ENCODE measurements at places on chromosomes 13 and 19. TPM values are rescaled to one million over a fixed set of nuclear protein-coding genes. Genes with fewer than 3 reads are reported as not detected.

Gene ENOX1
- total RNA-seq: 0.16 TPM

Gene ABCC4
- 4.6 TPM for total RNA-seq

Gene OR10H1
- not detected for total RNA-seq

Gene ACP7
- total RNA-seq: not detected

Gene KLK5
- not detected for total RNA-seq

Gene TIMM50
- total RNA-seq: 28.7 TPM

Gene IZUMO2
- not detected for total RNA-seq

Gene PTGIR
- total RNA-seq: 4.0 TPM

Gene GJB2
- 28.7 TPM for total RNA-seq

Gene RNF113B
- total RNA-seq: not detected

Gene RDH13
- 16.8 TPM for total RNA-seq

Gene SIAH3
- total RNA-seq: not detected

Gene KLHL1
- not detected for total RNA-seq

Gene SIGLEC10
- total RNA-seq: 6.1 TPM

Gene IQCN
- total RNA-seq: 2.3 TPM

Gene ZNF296
- total RNA-seq: not detected

Gene POU2F2
- total RNA-seq: 3.0 TPM

Gene PRODH2
- total RNA-seq: 281 TPM

Gene IZUMO1
- not detected for total RNA-seq

Gene GPR180
- 7.9 TPM for total RNA-seq

Gene CEACAM21
- total RNA-seq: 1.2 TPM

Gene VRK3
- 33.9 TPM for total RNA-seq

Gene CYP2A6
- total RNA-seq: 92.6 TPM

Gene PRTN3
- 2.9 TPM for total RNA-seq

Gene CD320
- 38.0 TPM for total RNA-seq

Gene USHBP1
- total RNA-seq: 1.4 TPM

Gene CNFN
- total RNA-seq: not detected
